ENCODE measurements at places on chromosomes 4 and X.

DNA sequence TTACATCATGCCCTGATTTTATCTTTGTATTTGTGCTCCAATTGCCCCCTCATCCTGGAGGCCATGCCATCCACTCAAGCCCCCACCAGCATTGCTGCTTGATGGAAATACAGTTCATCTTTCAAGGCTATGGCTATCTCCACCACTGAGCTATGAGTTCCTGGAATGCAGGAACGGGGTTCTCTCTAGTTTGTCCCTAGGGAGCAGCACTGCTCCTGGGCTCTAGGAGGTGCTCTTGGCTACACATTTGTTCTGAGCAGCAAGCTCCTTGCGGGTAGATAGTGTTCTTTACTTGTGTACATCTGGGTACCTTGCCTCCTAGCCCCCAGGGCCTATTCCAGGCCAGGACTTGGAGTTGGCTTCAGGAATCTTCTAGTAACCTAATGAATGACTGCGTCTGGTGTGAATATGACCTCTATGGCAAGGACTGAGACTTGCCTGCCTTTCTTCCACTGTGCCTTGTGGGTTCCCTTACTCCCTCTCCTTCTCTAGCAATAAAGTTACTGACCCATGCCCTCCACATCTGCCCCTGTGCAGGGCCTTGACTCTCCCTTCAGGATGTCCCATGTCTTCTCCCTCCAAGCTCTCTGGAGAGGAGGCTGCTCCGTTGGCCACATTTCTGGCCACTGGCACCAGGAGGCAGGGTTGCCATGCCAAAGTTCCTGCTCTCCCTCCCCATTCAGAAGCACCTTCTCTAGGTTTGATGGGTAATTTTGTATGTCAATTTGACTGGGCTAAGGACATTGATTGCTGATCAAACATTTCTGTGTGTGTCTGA lies 7.6 kb downstream of the CITED1 start:
- no peak for DNase-seq

- no peak for DNase-seq
Observed at GRCh38 chr4:88411491-88412096, 32.9 kb downstream of the HERC6 start.

- DNase-seq, result no peak
Observed at GRCh38 chr4:119035951-119036737, 99.5 kb upstream of the MYOZ2 start.

DNA sequence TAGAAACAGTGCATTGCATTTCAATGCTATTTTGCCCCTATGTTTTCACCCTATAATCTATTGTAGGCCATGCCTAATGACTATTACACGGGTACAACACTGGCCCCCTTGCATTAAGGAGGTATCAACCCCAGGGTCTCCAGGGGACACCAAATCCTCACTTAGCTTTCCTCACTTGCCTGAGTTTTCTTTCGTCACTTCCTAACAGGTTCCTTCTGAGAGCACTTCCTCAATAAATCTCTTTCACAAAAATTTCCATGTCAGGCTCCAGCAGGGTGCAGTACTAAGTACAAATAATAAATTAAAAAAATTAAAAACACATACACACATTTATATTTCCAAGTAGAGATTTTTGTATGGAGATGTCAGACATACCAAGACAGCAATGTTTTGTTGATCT lies 165.0 kb downstream of the RBM46 start:
- DNase-seq, result no peak

DNA sequence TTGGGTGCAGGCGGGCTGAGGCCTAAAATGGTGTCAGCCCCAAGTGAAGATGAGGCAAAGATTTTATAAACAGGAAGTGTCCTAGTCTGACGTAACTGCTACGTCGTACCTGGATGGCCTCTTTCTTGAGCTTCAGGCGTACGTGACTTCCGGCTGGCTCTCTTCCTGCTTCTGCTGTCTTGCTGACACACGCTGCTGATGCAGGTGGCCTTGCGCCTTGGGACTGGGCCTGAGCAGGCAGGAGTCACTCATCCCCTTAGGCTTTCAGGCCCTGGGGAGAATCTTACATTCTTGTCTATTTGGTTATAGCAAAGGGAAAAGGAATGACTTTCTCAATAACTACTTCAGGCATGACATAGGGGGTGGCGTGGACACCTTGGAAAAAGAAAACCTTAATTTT lies 20.1 kb upstream of the ABRAXAS1 start:
- no peak for DNase-seq

DNA sequence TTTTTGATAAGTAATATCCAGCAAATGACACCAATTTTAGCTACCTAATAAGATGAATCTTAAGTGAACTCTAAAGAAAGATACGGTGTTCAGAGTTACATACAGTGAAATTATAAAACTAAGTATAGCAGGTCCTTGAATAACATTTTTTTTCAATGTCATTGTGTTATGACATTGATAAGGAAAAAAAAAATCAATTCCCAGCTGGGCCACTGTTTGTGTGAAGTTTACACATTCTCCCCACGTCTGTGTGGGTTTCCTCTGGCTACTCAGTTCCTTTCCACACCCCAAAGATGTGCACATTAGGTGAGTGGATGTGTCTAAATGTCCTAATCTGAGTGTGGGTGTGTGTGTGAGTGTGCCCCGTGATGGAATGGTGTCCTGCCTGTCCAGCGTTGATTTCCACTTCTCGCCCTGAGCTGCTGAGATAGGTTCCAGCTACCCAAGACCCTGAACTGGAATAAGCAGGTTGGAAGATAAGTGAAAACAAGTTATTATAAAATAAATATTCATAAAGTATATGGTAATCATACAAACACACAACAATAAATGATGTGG lies 31.2 kb upstream of the PPM1K start:
- no peak for DNase-seq

DNA sequence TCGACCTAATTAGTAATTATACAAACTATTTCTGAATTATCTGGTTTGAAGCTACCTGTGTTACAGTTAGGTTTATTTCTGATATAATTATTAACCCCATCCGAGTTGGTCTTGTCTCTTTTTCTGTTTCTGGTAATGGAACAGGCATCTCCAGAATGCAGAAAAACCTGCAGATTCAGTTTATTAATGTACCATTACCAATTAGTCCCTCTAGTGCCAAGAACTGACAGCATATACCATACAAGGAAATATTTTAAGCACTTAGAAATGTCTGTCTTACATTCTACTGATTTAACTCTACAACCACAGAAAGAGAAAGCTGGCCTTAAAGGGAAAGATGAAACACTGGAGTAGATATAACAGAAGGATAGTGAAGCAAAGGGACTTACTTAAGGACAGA lies 570.6 kb downstream of the CENPC start:
- no peak for DNase-seq

DNA sequence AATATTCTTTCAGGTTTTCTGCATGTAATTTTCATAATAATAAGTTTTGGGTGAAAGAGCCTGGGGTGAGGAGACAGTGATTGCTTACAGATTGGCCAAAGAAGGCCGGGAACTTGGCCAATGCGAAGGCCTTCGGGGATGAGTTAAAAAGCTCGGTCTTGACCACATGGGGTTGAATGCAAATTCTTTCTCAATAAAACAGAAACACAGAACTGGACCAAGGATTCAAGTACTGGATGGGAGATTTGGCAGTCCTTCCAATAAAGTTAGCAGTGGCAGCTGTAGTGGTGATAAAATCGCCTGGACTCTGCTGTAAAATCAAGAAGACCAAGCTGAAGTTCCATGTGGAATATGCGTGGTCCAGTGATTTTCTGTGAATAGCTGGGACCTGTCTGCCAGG lies 282.2 kb upstream of the KLF3 start:
- no peak for DNase-seq

GRCh38 chrX:31190221-31190975 lies 118.6 kb upstream of the FTHL17 start:
- DNase-seq, result no peak

DNA sequence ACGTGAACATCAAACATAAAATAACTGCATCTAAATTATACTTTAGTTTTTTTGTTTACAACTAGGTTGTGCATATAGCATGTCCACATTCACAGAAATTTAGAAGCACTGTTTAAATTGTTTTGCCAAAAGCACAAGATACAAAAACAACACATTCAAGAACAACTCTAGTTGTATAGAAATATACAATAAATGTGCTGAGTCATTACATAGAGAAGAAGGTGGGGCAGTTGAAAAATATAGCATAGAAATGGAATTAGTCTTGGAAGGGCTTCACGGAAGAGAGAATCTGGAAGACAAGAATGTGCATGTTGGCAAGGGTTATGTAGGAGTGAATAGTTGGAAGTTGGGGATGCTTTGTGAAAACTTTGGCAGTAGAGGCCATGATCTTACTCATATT lies 239.0 kb upstream of the GLRA2 start:
- DNase-seq, result no peak

- peak; percentile 72 for DNase-seq
Observed at GRCh38 chr4:107183155-107183774, 147.2 kb upstream of the DKK2 start.

GRCh38 chr4:139933541-139933940 lies 220.4 kb downstream of the MAML3 start:
- no peak for DNase-seq

DNA sequence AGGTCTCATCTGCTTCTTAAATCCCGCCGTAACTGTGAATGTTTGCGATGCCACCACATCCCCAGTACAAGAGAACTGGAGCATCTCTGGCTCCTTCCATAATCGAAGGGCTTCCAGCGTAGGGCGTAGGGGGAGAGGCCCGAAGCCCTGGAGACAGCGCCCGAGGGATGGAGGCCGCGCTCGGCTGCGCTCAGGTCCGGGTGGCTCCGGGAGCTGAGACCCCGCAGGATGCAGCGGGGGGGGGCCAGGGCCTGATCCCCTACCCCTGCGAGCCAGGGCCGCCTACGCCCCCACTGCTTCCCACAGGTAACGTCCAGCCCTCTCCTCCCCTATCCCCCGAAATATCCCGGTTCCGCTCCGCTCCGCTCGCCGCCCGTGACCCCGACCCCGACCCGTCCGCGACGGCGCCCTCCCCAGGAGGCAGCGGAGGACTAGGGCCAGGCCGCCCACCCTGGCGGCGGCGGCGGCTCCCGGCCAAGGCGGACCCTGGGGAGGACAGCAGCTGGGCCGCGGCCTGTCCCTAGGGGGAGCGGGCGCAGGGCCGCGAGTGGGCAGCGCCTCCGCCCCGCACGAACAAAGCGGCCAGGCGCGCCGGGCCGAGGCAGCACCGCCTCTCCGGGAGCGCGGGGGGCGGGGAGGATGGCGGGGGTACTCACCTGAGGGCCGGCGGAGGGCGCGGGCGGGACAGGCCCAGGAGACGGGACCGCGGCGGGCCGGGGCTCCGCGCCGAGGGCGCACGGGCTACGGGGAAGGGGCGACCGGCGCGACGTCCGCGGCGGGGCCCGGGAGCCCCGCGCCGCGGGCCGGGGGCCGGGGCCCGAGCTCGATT lies 723 bp downstream of the WDFY3 start:
- DNase-seq, result peak; percentile 46

DNA sequence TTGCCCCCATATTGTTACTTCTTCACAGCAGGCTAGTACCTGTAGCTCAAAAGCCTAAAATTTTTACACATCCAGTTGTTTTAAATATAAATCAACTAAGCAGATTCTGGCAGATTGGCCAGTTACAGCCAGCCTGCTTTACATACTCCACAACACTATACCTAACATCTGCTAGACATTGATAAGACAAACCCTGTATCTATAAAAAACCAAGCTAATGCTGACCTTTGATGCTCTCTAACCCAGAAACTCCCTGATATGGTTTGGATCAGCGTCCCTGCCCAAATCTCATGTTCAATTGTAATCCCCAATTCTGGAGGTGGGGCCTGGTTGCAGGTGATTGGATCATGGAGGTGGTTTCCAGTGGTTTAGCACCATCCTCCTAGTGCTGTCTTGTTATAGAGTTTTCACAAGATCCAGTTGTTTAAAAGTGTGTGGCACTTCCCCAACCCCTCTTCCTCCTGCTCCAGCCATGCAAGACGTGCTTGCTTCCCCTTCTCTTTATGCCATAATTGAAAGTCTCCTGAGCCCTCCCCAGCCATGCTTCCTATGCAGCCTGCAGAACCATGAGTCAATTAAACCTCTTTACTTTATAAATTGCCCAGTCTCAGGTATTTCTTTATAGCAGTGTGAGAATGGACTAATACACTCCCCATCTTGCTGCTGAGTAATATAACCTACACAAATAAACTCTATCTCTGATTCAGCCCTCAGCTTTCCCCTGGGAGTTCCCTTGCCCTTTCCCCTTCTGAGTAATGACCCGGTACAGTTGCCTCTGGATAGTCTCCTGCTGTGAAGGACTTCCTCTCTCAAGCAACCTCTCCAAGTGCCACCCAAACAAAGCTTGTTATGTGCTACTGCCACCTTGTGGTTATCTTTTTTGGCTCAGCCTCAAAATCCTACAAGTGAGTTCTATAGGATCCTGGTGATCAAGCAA lies 39.6 kb downstream of the ZCCHC13 start:
- peak; percentile 96 for DNase-seq

DNA sequence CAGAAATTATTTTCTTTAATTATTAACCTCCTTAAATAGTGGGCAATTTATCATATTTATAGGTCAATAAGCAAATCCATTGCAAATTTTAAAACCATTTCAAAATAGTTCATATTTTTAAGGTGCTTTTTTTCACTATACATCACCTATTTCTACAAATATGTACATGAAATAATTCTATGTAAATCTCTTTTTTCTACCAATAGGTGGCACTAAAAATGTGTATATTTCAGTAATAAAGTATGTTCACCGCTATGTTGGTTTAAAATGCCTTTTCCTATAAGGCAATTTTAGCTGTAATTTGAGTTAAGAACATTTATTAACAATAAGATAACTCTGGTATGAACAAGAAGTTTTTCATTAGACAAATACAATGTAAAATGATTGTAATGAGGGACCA lies 672.2 kb downstream of the KCTD8 start:
- DNase-seq, result peak; percentile 17

- no peak for DNase-seq
Observed at GRCh38 chrX:150375243-150375770, 12.2 kb downstream of the MAMLD1 start.

DNA sequence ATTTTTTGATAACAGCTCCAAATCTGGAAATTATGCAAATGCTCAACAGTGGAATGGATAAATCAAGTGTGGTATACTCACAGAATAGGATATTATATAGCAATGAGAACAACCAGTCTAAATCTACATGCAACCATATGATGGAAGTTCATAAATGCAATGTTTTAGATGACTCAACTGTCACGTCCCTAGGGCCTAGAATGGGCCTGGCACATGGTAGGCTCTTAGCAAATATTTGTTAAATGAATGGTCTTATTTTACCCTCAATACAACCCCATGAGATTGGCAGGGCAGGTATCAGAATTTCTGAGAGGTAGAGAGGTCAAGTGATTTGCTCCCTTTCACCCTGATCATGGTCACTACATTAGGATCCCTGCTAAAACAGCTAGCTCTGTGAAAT lies 14.6 kb upstream of the NKX3-2 start:
- no peak for DNase-seq

GRCh38 chrX:54808109-54808604 lies 612 bp downstream of the MAGED2 start:
- DNase-seq, result no peak

- DNase-seq, result peak; percentile 72
Observed at GRCh38 chr4:103075894-103076746, 441 bp downstream of the SLC9B2 start.

GRCh38 chr4:52199574-52200338 lies 148.7 kb downstream of the SPATA18 start:
- DNase-seq, result peak; percentile 3

- DNase-seq, result no peak
Observed at GRCh38 chrX:55026840-55027239, 3.9 kb downstream of the ALAS2 start.

- DNase-seq, result no peak
Observed at GRCh38 chr4:4524364-4524763, 17.5 kb downstream of the STX18 start.

- DNase-seq, result peak; percentile 59
Observed at GRCh38 chr4:20356565-20356964, 104.9 kb downstream of the SLIT2 start.

GRCh38 chrX:48958635-48959094 lies 1.3 kb upstream of the OTUD5 start:
- peak; percentile 59 for DNase-seq

All from astrocyte of the spinal cord (primary cell).